Daoy (cell line): ENCODE measurements at places on chromosomes 1 and 21.

GRCh38 chr21:14687268-14687625, 141.1 kb upstream of the SAMSN1 start:
- no peak for DNase-seq

GRCh38 chr1:45148209-45148825, 58.1 kb downstream of the ZSWIM5 start:
- DNase-seq, result no peak

DNA sequence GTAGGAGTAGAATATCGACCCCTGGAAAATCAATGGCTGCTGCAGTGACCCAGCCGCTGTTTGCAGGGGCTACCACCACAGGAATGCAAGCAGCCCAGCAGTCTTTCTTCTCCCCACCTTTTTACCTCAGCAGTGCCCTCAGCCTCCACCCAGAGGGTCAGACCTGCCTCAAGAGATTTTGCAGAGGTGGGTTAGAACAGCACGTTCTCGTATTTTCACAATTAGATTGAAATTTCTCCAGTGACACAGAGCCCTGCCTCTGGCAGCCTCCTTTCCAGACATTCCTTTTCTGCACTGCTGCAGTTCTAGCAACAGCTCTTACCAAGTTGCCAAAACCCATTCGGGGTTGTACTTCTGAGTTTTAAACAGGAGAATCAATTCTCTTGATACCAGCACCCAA, 38.3 kb upstream of the PIGV start:
- DNase-seq, result no peak

- DNase-seq, result no peak
Measured at GRCh38 chr1:240526312-240526711, 85.6 kb downstream of the GREM2 start.

GRCh38 chr1:246065592-246065991, 441.5 kb downstream of the SMYD3 start:
- no peak for DNase-seq
